ENCODE measurements at places on chromosomes 1 and 21. TPM values are rescaled to one million over a fixed set of nuclear protein-coding genes. Genes with fewer than 3 reads are reported as not detected.

The RNF19B gene
- polyA plus RNA-seq: 16.1 TPM

The EFNA1 gene
- polyA plus RNA-seq: 56.0 TPM

DNA sequence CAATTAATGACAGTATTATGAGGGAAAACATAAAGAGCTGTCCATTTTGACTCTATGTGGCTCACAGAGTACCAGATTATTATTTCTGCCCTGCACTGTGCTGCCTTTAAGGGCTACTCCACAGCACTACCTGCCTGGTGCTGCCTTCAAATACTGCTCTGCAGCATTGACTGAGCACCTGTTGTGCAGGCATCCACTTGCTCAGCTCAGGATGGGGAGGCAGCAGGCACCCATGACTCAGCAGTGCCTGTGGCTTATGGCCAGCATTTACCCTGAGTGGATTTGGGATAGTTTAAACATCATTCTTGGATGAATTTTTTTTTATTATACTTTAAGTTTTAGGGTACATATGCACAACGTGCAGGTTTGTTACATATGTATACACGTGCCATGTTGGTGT, 953 bp upstream of the KPRP start:
- no peak for DNase-seq

- DNase-seq: no peak
Observed at GRCh38 chr1:209670441-209671082, 4.7 kb upstream of the G0S2 start.

The RORC gene
- polyA plus RNA-seq: 0.80 TPM

The CD34 gene
- 89.7 TPM for polyA plus RNA-seq

DNA sequence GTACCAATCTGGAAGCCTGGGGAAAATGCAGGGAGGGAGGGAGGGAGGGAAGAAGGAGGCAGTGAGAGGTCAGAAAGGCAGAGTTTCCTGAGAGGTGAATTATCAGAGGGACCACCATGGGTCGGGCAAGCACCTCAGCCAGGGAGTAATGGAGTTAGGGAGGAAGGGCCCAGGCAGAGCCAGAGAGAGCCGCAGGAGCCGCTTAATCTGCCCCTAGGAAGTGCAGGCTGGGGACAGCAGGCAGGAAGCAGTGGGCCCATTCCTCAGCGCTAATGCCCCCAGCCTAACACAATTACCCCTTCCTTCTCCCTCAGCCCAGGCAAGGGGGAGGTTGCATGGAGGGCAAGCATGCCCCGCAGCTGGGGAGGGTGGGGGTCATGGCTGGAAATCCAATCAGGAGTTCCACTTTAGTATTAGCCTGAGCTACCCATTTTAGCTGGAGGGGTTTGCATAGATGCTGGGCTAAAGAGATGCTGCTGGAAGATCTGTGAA, 109.0 kb downstream of the TMEM53 start:
- DNase-seq: no peak

GRCh38 chr1:30895382-30895943, 13.1 kb downstream of the SDC3 start:
- no peak for DNase-seq

DNA sequence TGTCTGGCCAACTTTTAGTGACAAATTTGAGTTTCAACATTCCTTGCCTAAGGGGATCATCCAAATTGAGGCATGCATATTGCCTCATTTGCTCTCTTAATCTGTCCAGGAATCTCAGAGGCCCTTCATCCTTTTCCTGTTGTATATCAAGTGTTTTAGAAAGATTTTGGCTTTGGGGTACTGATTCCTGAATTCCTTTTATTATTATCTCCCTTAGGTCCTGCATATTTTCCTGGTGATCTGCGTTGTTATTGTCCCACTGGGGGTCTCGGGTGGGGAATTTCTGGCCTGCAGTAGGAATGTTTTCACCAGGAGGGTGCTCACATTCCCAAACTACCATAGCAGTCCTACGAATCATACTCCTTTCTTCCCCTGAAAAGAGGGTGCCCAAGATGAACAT, 4.4 kb upstream of the AADACL3 start:
- DNase-seq: no peak

The NRAS gene
- 74.6 TPM for polyA plus RNA-seq

GRCh38 chr1:71462247-71462646, 381.4 kb upstream of the ZRANB2 start:
- DNase-seq: no peak

The ADCY10 gene
- polyA plus RNA-seq: 0.83 TPM

GRCh38 chr1:114072246-114072645, 81.4 kb downstream of the SYT6 start:
- no peak for DNase-seq

DNA sequence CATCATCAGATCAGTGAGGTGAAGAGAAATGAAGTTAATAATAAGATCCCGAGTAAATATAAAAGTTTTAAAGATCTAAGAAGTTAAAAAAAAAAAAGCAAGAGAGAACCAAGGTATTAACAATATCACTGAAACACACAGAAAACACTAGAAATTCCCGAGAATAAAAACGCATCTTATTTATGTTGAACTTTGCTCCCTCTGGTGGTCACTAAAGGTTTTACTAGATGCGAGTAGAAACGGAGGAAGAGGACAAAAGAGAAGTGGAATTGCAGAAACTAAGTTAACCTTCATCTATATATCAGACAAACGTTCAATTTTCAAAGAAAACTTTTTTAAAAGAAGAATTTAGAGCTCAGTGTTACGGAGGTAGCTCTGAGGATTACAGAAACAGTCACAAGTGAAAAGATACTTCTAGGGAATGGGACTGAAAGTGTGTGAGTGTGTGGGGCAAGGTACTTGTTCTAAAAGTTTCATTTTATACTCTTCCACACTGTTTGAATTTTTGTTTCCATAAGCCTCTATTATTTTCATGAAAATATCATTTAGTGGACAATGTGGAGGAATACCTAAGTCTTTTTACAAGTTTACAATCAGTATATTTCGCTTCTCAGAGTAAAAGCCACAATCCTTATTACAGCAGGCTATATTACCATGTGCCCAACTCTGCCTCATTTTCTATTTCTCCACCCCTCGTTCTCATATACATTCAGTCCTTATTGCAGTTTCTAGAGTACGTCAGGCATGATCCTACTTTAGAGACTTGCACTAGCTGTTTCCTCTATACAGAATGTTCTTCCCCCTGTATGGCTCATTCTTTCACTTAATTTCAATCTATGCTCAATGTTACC, 19.7 kb downstream of the ACBD6 start:
- DNase-seq: peak; percentile 63

The FAM163A gene
- polyA plus RNA-seq: 0.57 TPM

The MIXL1 gene
- 0.23 TPM for polyA plus RNA-seq

GRCh38 chr21:15775291-15775690, 45.5 kb downstream of the USP25 start:
- DNase-seq: no peak

- no peak for DNase-seq
Observed at GRCh38 chr1:48761986-48762385, 14.7 kb downstream of the BEND5 start.

- DNase-seq: no peak
Observed at GRCh38 chr1:166197141-166197540, 30.3 kb upstream of the FAM78B start.
